ENCODE measurements at places on chromosomes 3 and 15.

GRCh38 chr3:196771067-196771466 is 31.4 kb downstream of the PAK2 start:
- no peak for DNase-seq

- DNase-seq, result peak; percentile 78
Measured at GRCh38 chr3:41202834-41203345, 3.6 kb downstream of the CTNNB1 start.

GRCh38 chr3:81041331-81041730 is 720.1 kb downstream of the GBE1 start:
- no peak for DNase-seq

DNA sequence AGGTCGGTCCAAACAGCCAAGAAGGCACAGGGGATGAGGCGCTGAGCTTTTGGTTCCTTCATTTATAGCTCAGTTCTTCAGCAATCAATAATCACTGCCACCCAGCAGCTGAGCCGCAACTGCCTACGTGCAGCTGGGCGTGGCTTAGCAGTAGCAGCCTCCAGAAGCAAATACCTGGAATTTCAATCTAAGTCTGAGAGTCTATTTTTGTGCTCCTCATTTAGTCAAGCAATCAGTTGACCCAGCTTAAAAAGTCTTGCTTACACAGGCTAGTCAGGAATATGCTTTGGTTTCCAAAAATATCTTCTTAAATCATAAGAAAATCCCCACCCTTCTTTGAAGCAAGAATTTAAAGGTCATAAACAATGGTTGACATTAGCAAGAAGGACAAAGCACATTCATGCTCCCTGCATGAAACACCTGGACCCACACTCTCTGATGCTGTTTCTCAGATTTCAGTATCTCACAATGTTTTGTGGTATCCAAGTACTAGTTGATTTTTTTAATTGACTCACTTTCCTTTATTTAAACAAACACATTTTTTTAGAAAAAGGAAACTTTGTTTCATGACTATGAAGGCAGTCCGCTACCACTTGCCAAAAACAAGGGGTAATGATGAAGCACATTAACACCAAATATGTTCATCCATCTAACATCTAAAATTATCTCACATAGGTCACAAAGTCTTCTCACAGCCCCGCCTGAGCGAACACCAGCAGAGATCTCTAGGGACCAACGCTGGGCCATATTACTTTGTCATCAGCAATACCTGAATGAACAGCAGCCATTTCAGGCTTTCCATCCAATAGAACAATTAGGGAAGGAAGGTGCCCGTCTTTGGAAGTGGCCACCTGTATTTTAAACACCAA is 106.1 kb downstream of the OXNAD1 start:
- no peak for DNase-seq

GRCh38 chr3:41148478-41148877 is 50.8 kb upstream of the CTNNB1 start:
- DNase-seq, result peak; percentile 45

DNA sequence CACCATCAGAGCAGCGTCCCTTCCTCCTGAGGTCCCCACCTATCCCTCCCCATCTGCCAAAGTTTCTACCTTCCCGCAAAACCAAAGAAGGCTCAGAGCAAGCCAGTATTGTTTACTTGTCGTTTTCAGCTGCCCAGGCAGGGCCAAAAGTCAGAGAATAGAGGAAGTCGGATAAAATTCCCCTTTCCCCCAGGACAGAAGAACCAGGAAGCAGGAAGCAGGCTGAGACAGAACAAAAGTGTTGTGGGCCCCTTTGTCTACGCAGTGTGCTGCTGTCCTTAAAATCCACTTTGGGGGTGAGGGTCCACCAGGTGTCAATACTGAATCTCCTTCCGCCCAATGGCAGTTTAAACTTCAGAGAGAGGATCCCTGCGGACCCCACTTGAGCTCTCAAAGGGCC is 18.5 kb upstream of the RPL32 start:
- no peak for DNase-seq

- no peak for DNase-seq
Measured at GRCh38 chr15:58346361-58346760, 85.4 kb upstream of the LIPC start.

DNA sequence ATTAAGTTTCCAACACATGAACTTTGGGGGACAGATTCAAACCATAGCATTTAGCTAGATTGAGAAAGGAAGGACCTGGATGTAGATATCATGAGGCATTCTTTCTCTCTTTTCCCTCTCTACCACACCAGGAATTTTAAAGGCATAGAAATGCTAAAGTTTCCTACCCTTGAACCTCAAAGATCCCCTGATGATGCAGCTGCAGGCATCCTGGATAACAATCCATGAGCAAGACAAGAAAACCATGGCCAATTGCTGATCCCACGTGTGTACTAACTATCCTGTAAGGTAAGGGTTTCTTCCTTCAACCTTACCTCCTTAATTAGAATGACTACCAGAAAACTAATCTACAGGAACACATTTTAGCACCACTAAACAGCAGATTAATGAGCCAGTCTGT is 36.8 kb downstream of the CPNE4 start:
- DNase-seq, result no peak

GRCh38 chr3:87298111-87298718 is 21.8 kb upstream of the POU1F1 start:
- DNase-seq, result peak; percentile 39

- peak; percentile 62 for DNase-seq
Measured at GRCh38 chr15:45635191-45635638, 386 bp downstream of the SQOR start.

DNA sequence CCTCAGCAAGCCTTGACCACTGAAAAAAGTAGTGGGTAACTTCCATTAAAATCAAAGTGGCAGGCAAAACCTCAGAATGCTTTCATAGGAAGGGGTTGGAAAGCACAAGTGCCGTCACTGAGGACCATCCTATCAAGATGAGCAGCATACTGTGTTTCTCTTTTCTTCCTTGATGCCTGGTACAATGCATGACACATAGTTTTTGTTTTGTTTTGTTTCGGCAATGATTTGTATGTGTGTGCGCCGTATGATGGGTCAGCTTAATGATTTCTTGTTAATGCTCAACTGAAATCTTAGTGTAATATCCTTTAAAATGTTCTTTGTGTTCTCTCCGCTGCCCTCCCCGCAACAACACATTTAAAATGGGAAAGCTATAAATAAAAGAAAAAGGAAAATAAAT is 476.4 kb upstream of the KCNMB2 start:
- DNase-seq, result peak; percentile 63

DNA sequence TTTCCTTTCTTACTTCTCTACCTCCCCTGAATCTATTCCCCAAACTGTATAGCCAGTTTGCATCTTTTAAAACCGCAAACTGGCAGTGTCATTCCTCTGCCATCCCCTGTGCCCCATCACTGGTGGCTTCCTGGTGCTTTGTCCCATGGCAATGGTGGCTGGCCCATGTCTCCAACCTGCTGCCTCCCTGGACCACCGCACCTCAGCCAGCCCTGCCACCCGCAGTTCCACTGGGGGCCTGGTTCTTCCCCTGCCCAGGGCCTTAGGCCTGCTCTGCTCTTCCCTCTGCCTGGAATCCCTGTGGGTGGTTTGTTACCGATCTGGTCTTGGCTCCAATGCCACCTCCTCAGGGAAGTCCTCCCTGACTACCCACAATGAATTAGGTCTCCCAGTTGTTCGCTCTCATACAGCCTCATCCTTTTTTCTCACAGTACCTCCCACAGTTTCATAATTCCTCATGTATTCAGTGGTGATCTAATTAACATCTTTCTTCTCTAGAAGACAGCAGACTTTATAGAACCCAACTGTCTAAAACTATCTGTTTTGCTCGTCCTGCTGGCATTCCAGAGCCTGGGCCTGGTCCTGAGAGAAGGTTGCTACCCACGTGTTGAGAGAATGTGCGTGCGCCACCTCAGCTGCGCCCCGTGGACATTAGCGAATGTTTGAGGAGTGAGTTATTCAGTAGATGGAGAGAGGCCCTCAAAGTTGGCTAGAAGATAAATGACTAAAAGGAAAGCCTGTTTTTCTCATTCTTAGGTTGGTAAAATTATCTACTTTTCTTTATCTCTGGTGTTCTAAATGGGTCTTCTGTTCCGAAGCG is 130.1 kb downstream of the DNAJB8 start:
- DNase-seq, result no peak
